ENCODE measurements at places on chromosomes 7 and 10. TPM values are rescaled to one million over a fixed set of nuclear protein-coding genes. Genes with fewer than 3 reads are reported as not detected.
A peak's percentile ranks its signal among the peaks of the same experiment; 100 is the strongest.

GRCh38 chr7:100763556-100764140, 30.3 kb downstream of the ZAN start:
- no peak for DNase-seq

DNA sequence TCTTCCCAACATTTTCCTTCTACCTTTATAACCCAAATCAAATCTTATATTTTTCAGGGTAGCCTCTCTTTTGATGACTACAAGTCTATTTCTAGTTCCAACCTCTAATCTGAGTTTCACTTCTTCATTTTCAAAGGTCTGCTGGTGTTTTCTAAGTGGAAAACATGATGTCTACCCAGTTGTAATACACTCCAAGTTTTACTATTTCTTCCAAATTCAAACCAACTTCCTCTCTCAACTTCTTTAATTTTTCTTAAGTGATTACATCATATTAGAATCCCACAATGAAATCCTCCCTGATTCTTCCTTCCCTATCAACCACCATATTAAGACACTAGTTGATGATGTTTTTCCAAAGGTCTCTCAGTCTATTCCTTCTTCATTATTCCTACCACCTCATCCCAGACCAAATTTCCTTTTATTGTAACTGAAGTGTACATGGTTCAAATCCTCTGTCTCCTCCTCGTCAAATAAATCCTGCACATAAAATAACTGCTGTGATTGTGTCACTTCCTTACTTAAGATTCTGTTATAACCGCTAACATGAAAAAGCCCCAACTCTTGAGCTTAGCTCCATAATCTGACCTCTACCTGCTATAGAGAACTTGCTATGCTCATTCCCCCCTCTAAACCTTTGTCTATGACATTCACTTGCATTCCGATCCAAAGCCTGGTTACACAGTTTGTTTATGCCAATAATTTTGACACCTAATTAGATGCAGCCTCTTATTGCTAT, 12.7 kb downstream of the TAS2R38 start:
- DNase-seq: no peak

DNA sequence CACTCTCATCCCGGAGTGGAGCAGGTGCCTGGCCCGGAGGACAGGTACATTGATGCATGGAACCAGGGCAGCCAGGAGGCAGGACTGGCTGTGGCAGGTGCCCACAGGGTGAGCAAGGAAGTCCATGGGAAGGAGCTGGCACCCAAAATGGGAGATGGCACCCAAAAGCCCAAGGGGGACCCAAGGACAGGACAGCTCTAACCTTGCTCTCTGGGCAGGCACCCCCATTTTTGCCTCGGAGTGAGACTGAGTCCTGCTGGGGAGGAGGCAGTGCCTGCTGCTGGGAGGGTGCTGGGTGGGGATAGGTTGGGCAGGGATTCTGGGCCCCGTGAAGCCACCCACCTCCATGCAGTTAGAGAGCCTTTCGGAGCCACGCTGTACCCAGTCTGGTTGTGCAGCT, 234.5 kb downstream of the TCERG1L start:
- DNase-seq: no peak

Gene CHST3
- total RNA-seq: 28.4 TPM

DNA sequence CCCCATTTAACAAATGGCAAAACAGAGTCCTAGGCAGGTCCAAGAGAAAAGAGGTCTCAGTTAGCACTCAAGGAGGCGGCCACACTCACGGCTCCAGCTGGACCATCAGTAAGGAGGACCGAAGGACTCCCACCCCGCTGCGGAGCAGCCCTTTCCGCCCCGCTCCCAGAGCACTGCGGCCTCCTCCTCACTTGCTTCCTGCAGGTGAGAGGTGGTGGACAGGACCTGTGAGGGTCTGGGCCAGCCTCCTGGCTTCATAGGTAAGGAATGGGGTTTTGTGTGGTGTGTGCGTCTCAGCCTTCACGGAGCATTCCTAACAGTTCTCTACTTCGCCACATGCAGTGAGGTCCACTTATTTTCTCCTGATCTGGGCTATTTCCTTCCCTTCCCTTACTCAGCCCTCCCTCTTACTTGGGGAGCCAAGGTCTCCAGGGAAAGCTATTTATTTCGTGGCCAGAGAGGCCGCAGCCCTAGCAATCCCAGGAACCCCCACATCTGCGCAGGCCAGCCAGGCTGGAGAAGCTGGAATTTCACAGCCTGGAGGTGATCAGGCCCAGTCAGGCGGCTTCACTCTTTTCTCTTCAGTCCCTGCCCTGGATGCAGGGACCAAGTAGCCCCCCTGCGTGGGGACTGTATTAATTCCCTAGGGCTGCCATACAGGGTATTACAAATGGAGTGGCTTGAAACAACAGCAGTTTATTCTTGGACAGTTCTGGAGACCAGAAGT, 45.9 kb downstream of the ZNF783 start:
- no peak for DNase-seq

- DNase-seq: no peak
These were observed 53.6 kb downstream of the RAB11FIP2 start for GRCh38 chr10:117993166-117993565.

DNA sequence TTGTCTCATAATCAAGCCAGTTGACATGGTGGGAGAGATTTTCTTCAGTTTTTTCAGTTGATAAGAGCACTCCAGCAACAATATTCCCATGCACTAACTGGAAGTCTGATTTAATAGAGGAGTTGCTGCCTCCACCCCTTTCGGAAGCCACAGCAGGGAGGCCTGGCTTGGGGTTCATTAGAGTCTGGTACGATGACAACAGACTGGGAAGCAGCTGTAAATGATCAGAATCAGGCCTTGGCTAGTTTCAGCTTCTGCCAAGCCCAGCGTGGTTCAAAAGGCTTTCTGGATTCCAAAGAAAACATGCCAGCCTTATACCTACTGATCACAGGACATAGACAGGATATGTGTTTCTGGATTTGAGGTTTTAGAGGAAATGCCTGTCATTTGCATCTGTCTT, 274.0 kb downstream of the CSTF2T start:
- DNase-seq: no peak

- no peak for DNase-seq
These were observed 103.9 kb downstream of the ZMYND11 start for GRCh38 chr10:239109-239508.

Gene PDK4
- 24.5 TPM for total RNA-seq

GRCh38 chr7:80611779-80612178, 26.7 kb upstream of the CD36 start:
- DNase-seq: peak; percentile 17

DNA sequence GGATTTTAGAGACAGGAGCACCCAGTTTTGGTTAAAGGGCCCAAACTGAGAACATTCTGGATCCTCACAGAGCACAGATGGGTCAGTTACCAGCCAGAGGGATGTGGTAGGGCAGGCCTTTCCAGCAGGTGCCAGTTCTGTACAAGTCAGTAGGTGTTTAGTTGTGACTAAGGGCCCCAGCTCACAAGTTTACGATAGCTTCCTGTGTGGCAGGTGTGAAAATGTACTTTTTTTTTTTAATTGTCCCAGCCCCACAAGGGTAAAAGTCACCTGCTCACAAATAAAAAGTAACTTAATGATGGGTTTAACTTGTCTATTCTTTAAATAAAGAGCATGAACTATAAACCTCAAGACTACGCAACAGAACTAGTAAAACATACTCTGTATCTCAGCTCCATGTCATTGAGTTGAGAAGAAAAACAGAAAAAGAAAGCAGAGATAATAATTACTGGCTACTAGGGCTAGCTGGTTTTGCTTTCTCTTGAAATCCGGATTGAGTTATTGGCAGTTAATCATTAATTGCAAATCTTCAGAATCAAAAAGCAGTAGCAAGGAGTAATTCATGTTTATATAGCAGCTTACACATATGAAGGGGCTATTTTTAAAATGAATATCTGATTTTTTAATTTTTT, 15.4 kb downstream of the NFE2L3 start:
- no peak for DNase-seq

DNA sequence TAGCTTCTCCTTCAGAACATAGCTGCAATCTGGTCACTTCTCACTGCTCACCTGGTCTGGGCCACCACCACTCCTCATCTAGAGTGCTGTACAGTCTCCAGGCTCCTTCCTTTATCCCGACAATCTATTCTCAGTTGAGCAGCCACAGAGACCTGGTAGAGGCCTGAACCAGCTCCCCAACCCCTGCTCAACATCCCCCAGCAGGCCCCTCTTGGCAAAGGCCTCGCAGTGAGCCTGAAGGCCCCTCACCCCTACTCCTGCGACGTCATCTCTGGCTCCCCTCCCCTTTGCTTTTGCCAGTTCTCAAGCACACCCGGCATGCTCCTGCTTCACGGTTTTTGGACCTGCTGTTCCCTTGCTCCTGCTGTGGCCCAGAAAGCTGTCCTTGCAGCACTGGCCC, 113.9 kb downstream of the ARHGAP22 start:
- no peak for DNase-seq

GRCh38 chr10:42952349-42952748, 124.5 kb upstream of the RET start:
- DNase-seq: no peak
